AG09309 (cell line): ENCODE measurements at places on chromosomes 2 and 18.

- no peak for DNase-seq
Observed at GRCh38 chr2:143575340-143575739, 446.1 kb downstream of the ARHGAP15 start.

DNA sequence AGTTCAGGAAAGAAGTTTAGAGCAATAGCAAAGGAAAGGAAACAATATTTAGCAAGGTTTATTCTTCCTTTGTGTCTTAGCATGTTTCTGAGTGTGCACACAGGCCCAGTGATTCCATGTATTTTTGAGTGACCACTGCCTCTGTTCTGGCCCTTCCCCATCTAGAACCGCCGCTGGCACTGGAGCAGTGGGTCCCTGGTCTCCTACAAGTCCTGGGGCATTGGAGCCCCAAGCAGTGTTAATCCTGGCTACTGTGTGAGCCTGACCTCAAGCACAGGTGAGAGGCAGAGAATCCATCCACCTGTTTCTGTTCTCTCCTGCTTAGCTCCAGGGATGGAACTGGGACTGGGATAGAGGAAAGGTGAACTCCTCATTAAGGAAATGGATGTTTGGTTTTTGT lies 2.4 kb downstream of the REG1A start:
- DNase-seq = no peak

GRCh38 chr2:239814116-239814860 lies 210.9 kb downstream of the NDUFA10 start:
- DNase-seq = no peak

- DNase-seq = no peak
Observed at GRCh38 chr18:32445846-32446245, 24.8 kb downstream of the GAREM1 start.

DNA sequence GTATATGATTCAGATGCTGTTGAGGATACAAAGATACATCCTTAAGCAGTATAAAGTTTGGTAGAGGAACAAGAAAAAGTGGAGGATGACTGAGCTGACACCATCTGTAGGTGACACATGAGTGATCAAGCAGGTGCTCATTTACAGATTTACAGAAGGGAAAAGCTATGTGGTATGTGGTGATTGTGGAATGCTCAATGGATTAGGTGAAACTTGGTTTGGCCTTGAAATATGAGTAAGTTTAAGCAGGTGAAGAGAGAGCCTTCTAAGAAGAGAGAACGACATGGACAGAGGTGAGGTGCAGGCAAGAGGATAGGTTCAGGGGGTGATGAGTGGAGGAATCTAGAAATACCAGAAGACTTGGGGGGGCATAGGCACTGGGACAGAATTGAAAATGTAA lies 5.9 kb downstream of the ASXL3 start:
- DNase-seq = no peak

GRCh38 chr2:160109939-160110673 lies 47.7 kb upstream of the PLA2R1 start:
- DNase-seq = peak; percentile 59

- peak; percentile 78 for DNase-seq
Observed at GRCh38 chr2:128727914-128728313, 409.2 kb upstream of the HS6ST1 start.

DNA sequence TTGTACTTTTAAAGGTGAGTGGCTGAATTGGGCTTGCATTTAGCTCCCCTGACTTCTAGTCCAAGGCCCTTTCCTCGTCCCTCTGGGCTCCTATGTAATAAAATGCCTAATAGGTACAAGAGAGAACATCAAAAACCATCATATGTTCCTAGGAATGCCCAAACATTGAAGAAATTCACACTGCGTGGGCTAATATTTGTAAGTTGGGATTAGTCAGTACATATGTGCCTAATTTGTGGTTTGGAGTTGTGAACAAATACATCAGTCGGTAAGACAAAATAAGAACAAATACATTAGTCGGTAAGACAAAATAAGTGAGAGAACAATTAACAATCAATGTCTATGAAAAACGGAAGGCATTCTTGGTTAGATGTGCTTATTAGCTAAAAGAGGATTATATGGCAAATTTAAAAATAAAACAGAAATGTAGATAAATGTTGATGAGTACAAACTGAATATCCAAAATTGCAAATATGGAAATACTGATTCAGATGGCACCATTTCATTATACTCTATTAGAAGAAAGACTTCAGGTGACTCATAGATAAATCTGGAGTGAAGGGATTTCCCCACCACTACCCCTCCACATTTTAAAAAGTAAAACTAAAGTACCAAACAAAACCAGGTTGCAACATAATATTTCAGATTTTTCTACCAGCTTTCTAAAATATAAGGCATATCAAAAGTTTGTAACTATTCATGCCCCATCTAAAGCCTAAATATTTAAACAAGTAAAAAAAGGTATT lies 325.4 kb downstream of the ZEB2 start:
- no peak for DNase-seq

DNA sequence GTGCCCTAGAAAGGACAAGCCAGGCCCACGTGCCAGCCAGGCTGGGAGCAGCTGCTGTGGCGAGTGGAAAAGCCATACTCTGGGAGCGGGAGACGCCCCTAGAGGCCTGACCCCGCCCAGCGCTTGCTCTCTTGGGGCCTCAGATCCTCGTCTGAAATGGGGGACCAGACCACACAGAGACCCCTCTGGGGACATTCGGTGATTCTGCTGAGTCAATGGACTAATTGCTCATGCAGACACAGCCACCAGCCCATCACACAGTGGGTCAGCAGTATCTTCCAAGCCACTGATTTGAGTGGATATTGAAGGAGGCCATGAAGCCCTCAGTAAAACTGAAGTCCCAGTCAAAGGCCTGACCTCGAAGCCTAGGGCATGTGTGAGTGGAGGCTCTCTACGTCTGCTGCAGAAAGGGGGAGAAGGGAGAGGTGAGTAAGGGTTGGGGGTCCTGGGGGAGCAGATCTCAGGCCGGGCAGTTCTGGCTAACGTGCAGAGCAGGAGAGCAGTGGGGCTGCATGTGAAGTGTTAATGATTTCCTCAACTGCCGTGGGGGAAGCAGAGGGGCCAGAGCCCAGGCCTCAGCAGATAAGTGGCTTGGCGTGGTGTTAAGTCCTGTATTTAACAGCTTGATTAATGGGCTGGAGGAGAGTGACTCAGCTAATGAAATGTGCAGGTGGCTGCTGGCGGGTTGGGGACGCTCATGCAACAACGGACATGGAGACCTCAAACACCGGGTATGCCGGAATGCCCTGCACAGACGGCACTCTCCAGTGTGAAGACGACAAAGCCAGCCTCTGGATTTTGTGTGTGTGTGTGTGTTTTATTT lies 104.4 kb upstream of the TWIST2 start:
- no peak for DNase-seq

GRCh38 chr18:61892683-61893308 lies at the start of gene RNF152:
Gene RNF152, minus strand, starts transcription at chr18:61893007. Its CDS starts 76,544 bp downstream, at chr18:61816463.
- no peak for DNase-seq

- no peak for DNase-seq
Observed at GRCh38 chr2:167451496-167452289, 563.4 kb downstream of the XIRP2 start.

- DNase-seq = no peak
Observed at GRCh38 chr2:55721596-55722215, 28.1 kb upstream of the PNPT1 start.

DNA sequence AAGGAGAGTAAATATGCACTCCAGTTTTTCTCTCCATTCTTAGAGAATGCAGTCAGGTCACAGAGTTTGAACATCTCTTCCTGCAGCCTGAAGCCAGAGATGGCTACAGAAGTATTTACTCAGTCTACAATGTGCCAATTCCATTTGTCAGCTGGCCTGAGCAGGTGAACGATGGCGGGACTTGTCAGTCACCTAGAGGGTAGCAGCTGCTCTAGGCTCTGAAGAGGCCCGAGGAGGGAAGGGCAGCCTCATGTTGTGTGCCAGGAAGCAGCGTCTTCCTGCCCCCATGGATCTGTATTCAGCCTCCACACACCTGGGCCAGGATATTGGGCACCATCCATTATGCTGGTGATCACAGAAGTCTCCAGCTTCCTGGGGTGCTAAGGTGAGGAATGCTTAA lies 316.7 kb upstream of the CHAC2 start:
- DNase-seq = no peak

DNA sequence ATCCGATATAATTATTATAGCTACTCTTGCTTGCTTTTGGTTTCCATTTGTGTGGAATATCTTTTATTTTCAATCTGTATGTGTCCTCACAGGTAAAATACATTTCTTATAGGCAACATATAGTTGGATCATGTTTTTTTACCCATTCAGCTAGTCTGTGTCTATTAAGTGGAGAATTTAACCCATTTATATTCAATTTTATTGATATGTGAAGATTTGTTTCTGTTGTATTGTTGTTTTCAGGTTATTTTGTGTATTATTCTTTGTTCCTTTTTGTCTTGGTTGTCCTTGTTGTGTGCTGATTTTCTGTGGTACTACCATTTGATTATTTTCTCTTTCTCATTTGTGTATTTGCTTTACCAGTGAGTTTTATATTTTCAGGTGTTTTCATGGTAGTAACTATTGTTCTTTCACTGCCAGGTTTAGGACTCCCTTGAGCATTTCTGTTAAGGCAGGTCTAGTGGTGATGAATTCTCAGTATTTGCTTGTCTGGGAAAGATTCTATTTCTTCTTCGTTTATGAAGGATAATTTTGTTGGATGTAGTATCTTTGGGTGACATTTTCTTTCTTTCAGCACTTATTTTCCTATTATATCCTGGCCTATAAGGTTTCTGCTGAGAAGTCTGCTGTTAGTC lies 95.4 kb downstream of the ANKRD12 start:
- no peak for DNase-seq

DNA sequence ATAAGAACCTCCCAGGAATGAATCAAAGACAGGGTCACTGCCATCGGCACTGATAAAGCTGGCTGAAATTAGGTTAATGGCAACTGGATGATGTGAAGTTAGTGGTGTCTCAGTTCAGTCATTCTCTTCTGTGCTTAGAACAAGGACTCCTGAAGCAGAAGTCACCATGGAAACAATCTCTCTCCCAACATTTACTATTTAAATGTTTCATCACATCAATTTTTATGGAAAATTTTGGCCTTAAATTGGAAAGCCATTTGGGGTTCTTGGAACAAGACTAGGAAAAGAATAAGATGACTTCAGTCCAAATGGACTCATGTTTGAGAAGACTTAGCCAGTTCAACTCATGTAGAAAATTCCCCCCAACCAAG lies 15.5 kb upstream of the ARL5A start:
- DNase-seq = no peak

DNA sequence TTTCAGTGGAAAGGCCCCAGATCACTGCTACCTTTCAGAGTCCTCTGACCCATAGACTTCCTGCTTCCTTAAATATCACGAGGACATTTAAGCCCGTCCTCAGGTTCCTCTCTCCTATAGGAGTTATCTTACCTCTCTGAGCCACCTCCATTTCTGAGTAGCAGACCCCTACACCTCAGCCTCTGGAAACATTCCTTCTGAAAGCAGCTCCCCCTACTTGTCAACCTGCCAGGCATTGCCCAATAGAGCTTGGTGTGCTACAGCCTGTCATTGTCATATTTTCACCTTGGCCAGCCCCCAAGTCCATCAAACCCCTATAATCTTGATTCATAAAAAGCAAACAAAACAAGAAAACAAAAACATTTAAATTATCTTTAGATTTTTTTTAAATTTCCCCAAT lies 717.9 kb upstream of the SLC8A1 start:
- DNase-seq = no peak

DNA sequence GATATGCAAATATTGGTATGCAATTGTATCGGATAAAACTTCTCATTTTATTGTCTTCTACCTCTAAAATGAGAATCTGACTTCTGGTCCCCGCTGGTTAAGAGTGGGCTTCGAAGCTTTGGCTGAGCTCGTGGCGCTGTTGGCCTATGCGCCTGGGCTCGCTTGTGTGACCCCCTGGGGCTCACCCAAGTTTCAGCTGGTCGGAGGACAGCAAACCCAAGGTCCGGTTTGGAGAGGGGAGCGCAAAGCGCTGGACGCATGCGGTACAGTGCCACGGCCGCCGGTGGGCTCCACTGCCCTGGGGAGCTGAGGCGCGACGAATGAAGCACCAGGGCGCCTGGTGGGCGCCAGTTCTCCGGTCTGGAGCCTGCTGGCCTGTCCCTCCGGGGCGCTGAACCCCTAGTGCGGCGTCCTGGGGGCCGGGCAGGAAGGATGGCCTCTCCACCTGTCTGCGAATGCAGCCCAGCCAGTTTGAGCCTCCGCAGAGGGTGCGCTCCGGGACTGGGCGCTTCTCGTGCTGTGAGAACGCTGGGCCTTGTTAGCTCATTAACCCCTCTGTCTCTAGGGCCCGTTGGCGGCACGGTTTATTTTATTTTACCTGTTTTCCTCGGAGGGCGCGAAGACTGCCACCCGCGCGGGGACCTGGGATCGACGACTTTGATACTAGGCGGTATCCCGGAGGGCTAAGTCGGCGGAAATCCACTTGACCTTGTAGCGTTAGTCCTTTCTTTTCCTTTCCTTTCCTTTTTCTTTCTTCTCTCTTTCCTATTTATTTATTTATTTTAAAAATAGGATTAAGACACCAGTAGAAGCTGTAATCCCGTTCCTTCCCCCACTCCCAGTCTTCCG lies 10.4 kb downstream of the MEIS1 start:
- no peak for DNase-seq

DNA sequence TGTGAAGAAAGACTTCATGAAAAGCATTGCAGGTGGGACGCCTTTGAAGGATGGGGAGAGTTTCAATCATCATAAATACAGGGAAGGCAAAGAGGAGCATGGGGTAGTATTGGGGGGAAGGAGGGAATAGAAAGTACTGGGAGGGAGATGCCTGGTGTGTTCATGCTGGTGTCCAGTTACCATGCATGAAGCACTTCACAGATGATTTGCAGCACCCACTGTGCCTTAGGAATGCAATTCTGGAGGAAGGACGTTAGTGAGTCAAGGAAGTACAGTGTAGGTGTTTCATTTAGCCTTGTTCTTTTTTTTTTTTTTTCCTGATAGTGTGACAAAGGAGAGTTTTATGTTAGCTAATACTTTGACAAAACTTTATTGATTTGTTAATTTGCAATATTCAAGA lies 36.8 kb downstream of the ADAM23 start:
- peak; percentile 14 for DNase-seq

DNA sequence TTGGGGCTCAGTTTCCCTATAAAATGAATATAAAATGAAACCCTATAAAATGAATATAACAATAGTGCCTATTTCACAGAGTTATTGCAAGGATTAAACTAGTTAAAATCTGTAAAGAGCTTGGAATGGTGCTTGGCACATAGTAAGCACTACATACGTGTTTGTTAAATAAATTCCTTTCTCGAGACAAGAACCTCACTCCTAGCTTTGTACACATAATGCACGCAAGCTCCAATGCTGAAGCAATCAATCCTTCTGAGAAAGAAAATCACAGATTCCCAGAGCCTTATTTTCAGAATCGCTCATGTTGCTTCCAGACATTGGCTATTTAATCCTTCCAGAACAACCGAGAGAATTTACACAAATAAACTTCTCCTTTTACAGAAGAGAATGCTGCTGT lies 440.9 kb downstream of the IRS1 start:
- DNase-seq = no peak

- DNase-seq = no peak
Observed at GRCh38 chr18:8348051-8348720, 261.1 kb upstream of the RAB12 start.

DNA sequence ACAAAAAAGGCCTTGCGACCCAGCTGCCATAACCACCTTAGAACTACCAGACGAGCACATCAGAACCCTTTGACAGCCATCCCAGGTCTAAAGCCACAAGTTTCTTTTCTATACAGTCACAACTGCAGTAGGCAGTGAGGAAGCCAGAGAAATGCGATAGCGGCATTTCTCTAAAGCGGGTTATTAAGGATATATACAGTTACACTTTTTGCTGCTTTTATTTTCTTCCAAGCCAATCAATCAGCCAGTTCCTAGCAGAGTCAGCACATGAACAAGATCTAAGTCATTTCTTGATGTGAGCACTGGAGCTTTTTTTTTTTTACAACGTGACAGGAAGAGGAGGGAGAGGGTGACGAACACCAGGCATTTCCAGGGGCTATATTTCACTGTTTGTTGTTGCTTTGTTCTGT lies 48.8 kb downstream of the FEZ2 start:
- no peak for DNase-seq
